Fibroblast of skin of left biceps (primary cell): ENCODE measurements at places on chromosomes 16 and 17.

DNA sequence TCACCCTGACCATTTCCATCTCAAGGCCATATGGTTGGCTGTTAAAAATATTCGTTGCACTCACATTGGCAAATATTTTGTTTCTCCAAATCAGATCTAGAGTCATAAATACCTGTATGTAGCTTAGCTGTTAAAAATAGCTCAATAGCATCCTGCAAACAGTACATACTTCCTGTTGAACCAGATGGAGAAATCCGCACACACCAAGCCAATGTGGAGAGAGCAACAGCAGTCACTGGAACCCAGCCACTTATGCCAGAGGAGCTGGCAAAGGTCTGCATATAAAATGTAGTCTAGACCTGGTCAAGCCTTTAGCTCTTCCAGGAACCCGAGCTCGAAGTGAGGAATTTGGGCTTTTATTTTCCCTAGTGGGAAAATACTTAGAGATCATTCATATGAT, 146.4 kb upstream of the KCNJ16 start:
- DNase-seq = no peak

GRCh38 chr17:412211-413015, 59.8 kb upstream of the RPH3AL start:
- DNase-seq = peak; percentile 34

DNA sequence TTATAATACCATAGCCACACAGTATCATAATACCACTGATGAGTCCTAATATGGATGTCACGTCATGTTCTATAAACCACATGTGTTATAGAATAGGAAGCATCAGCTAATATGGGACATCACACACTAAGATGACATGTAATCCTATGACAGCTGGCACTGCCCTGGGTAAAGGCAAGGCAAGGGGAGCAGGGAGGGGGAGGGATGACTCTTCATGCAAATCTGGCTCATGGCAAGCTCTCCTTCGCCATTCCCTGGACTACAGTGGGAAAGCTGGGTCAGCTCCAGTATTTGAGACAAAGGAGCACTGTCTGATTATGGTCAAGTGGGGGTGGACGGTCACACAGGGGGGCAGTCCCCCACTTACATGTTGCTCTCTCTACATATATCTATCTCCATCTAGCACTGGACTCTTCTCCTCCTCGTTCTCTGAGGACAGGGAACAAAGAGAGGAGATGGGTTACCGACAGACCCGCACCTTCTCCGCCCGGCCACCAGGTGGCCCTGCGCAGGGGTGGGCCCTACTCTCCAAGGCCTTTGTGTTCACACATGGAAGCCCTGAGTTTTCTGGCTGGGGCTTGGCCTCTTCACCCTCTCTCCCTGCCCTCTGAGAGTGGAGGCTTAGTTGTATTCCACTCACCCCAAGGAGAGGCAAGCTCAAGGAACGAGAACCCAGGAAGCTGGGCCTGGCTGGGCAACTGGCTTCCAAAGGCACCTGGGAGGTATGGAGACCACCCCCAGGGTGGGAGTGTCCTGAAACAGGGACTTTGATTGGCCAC, 23.4 kb upstream of the MPO start:
- DNase-seq = peak; percentile 5

- DNase-seq = no peak
Observed at GRCh38 chr16:51490866-51491265, 339.8 kb upstream of the SALL1 start.

GRCh38 chr17:76421044-76421407, 31.9 kb downstream of the UBE2O start:
- DNase-seq = no peak
